Aortic smooth muscle cell (primary cell): ENCODE measurements at places on chromosomes 6 and 20. TPM values are rescaled to one million over a fixed set of nuclear protein-coding genes. Genes with fewer than 3 reads are reported as not detected.

SIRPA gene
- 5.8 and 6.3 TPM in 2 replicates for total RNA-seq

KCNK5 gene
- under 0.01 and 0.06 TPM in 2 replicates for total RNA-seq

SLC16A10 gene
- not detected in 2 replicates for total RNA-seq

MLIP gene
- 0.19 TPM in 1 of 2 replicates, not detected in the other for total RNA-seq

SIRPD gene
- not detected in 2 replicates for total RNA-seq

PTGIS gene
- 193 and 321 TPM in 2 replicates for total RNA-seq

CST7 gene
- total RNA-seq: not detected in 2 replicates

FAM209B gene
- total RNA-seq: not detected in 2 replicates
